ENCODE measurements at places on chromosomes 5 and 9.
A peak's percentile ranks its signal among the peaks of the same experiment; 100 is the strongest.

DNA sequence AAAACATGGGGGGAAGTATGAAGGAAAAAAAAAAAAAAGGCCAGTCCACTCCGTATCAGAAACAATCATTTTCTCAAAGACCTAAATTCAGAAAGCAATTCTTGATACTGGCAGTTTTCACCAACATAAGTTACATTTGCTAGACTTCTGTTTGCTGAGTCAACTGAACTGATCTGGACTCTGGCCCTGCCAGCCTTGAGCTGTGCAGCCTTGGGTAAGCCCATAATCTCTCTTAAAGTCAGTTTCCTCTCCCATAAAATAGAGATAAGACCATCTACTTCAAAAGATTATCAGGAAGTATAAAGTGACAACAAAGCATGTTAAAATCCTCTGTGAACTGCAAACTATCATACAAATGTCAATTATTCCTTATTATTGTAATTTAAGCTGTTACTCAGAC is 106.8 kb downstream of the MAPKAP1 start:
- DNase-seq: peak; percentile 35
- no peaks in the 10 kb centered on the region for H3K36me3 ChIP-seq
- H3K27me3 ChIP-seq: no peaks in the 10 kb centered on the region
- no peak overlapping the region for H3K27ac ChIP-seq
- no peak overlapping the region for H3K4me3 ChIP-seq
- peaks cover 4% of the 10 kb centered on the region for H3K4me1 ChIP-seq

- H3K27me3 ChIP-seq: no peaks in the 10 kb centered on the region
- H3K4me3 ChIP-seq: no peak overlapping the region
- no peak for DNase-seq
Observed at GRCh38 chr9:133677126-133678010, 41.2 kb downstream of the DBH start.

GRCh38 chr9:91517801-91518200 is 94.2 kb upstream of the NFIL3 start:
- DNase-seq: no peak
- no peaks in the 10 kb centered on the region for H3K36me3 ChIP-seq
- H3K27me3 ChIP-seq: no peaks in the 10 kb centered on the region
- no peak overlapping the region for H3K4me3 ChIP-seq
- H3K27ac ChIP-seq: no peak overlapping the region

DNA sequence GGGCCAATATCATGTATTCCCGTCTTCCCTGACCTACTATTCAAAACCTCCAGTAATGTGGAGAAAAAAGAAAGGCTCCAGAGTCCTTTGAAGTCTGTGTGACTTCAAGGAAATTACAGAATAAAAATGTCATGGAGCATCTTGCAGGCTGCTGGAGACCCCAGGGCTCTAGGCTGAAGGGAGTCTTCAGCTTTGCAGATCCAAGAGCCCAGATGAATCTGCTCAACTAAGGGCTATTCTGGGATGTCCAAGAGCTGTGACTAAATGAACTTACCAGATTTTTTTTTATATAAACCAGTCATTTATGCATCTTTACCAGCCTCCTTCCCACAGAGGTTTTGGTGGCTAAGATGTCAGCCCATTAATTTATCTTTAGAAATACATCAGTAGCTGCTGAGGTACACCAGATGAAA is 167.3 kb downstream of the MUSK start:
- no peak overlapping the region for H3K4me3 ChIP-seq
- H3K27ac ChIP-seq: no peak overlapping the region
- no peaks in the 10 kb centered on the region for H3K27me3 ChIP-seq

GRCh38 chr9:93963969-93964368 is 8.8 kb upstream of the BARX1 start:
- DNase-seq: no peak
- H3K27me3 ChIP-seq: peaks cover 4% of the 10 kb centered on the region
- H3K27ac ChIP-seq: no peak overlapping the region
- H3K36me3 ChIP-seq: no peaks in the 10 kb centered on the region
- H3K4me1 ChIP-seq: peaks cover 14% of the 10 kb centered on the region

DNA sequence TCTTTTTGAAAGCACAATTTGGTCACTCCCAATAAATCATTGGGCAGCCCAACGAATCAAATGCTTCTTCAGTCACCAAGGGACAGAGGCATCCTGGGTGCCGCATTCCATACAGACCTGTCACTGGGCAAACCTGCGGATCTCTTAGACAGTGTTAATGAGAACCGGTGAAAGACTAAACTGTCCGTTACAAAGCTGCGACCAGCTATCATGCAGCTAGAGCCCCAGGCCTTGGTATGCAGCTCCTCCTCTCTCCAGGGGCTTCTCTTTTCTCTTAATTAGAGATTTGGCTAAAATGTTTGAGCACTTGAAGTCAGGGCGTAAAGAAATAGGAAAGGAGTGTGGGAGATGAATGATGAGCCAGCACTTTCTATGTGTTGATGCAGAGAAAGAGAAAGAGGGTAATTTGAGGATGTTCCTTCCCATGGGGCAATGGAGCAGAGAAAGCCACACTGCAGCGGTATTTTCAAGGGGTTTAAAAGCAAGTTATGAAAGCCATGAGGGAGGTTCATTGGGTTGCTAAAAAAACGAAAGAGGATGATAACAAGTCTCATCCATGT is 175.3 kb downstream of the RFK start:
- no peak for DNase-seq
- no peaks in the 10 kb centered on the region for H3K27me3 ChIP-seq
- H3K4me1 ChIP-seq: peaks cover 8% of the 10 kb centered on the region
- H3K36me3 ChIP-seq: no peaks in the 10 kb centered on the region

GRCh38 chr9:114000063-114000454 is 78.0 kb downstream of the AMBP start:
- no peak overlapping the region for H3K27ac ChIP-seq
- no peaks in the 10 kb centered on the region for H3K36me3 ChIP-seq
- DNase-seq: peak; percentile 10
- no peaks in the 10 kb centered on the region for H3K27me3 ChIP-seq
- no peak overlapping the region for H3K4me3 ChIP-seq
- H3K4me1 ChIP-seq: no peaks in the 10 kb centered on the region

DNA sequence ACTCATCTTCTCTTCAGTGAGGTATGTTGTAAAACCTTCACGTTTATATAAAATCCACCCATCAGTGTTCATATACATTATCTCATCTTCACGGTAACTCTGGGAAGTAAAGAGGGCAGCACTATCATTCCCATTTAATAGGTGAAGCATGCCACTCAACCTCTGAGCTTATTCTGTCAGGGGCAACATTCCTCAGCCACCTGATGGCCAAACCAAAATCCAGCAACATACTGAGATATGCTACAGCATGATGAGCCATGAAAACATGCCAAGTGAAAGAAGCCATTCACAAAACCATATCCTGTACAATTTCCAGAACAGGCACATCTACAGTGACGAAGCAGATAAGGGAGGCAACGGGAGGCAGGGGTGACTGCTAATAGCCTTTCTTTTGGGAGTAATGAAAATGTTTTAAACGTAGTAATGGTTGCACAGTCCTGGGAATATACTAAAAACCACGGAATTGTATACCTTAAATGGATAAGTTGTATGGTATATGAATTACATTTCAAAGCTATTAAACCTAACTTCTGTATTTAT is 167.4 kb downstream of the TSSK1B start:
- H3K4me1 ChIP-seq: no peaks in the 10 kb centered on the region
- no peaks in the 10 kb centered on the region for H3K36me3 ChIP-seq
- no peak for DNase-seq
- H3K4me3 ChIP-seq: no peak overlapping the region
- H3K27me3 ChIP-seq: no peaks in the 10 kb centered on the region

- H3K36me3 ChIP-seq: no peaks in the 10 kb centered on the region
- no peak overlapping the region for H3K4me3 ChIP-seq
- H3K27me3 ChIP-seq: no peaks in the 10 kb centered on the region
- DNase-seq: no peak
- no peaks in the 10 kb centered on the region for H3K4me1 ChIP-seq
Observed at GRCh38 chr5:117473165-117473564, 898.5 kb upstream of the SEMA6A start.

- H3K4me3 ChIP-seq: no peak overlapping the region
- H3K27me3 ChIP-seq: no peaks in the 10 kb centered on the region
- no peak for DNase-seq
Observed at GRCh38 chr5:36178524-36178890, 26.6 kb downstream of the SKP2 start.

- peak within 1 kb of the TSS; percentile 71 for H3K4me3 ChIP-seq
- H3K27ac ChIP-seq: peak within 1 kb of the TSS; percentile 85
- peaks cover 55% of the 10 kb centered on the region for H3K4me1 ChIP-seq
- H3K36me3 ChIP-seq: no peaks in the 10 kb centered on the region
Observed at GRCh38 chr9:137459152-137459600, at the start of gene NSMF. NSMF (minus strand) TSS chr9:137459334; CDS start chr9:137459102, 232 bp downstream.

DNA sequence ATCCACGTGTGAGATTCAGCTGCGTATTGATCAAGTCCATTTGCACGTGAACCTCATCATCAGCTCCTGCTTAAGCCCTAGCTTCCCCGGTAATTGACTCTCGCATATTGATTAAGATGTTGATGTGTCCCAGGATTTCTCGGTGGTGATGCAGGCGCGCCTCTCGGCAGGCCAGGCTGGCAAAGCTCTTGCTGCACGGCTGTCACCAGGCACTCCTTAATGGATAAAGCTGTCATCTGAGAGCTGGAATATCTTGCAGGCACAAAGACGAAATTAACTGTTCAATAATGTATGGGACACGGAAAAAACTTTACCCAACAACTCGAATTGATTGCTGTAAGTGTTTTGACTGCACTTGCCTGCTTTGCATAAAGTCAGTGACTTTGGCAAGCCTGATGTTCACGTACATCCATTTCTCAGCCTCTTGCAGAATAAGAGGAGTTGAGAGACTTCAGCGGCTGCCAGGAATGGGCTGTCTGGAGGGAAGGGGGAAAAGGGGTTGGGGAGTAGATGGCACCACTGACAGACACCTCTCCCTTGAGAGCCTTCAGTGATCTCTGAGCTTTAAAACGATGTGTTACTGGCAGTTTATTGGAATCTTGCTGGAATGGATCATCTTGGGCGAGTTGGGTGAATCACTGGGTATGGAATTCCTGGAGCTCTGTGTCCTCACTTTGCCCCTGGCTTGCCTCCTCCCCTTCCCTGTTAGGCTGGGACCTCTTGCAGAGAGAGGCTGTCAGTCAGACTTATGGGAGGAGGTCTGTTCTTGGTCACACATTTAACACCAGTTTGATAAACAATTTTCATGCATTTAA is 650.3 kb downstream of the CCDC171 start:
- H3K4me1 ChIP-seq: no peaks in the 10 kb centered on the region
- no peaks in the 10 kb centered on the region for H3K36me3 ChIP-seq
- no peaks in the 10 kb centered on the region for H3K27me3 ChIP-seq
- no peak overlapping the region for H3K27ac ChIP-seq
- H3K4me3 ChIP-seq: no peak overlapping the region

- H3K36me3 ChIP-seq: no peaks in the 10 kb centered on the region
- H3K27ac ChIP-seq: no peak overlapping the region
- no peaks in the 10 kb centered on the region for H3K4me1 ChIP-seq
- no peaks in the 10 kb centered on the region for H3K27me3 ChIP-seq
- no peak for DNase-seq
- H3K4me3 ChIP-seq: no peak overlapping the region
Observed at GRCh38 chr5:50738864-50739263, 72.4 kb downstream of the PARP8 start.

DNA sequence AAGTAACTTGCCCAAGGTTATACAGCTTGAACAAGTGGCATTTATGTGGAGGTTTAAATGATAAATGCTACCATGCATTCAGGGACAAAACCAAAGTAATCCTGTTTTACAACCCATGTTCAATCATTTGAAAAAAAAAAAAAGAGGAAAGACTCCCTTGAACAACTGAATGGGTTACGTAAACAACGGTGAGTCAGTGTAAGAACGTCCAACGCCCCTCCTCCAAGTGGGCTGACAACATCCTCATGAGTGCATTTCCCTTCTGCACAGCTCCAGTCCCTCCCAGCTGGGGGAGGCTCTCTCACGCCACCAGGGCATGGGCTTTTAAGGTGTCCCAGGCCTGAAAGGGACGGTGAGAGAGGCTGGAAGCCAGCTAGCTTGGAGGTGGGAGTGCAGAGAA is 90.0 kb downstream of the PRRT1B start:
- peak; percentile 70 for DNase-seq
- H3K4me3 ChIP-seq: no peak overlapping the region
- H3K27me3 ChIP-seq: no peaks in the 10 kb centered on the region
- no peaks in the 10 kb centered on the region for H3K4me1 ChIP-seq

- H3K27ac ChIP-seq: no peak overlapping the region
- H3K4me3 ChIP-seq: no peak overlapping the region
- no peaks in the 10 kb centered on the region for H3K27me3 ChIP-seq
- DNase-seq: no peak
- no peaks in the 10 kb centered on the region for H3K36me3 ChIP-seq
- no peaks in the 10 kb centered on the region for H3K4me1 ChIP-seq
Observed at GRCh38 chr5:115941051-115941675, 21.1 kb upstream of the LVRN start.

DNA sequence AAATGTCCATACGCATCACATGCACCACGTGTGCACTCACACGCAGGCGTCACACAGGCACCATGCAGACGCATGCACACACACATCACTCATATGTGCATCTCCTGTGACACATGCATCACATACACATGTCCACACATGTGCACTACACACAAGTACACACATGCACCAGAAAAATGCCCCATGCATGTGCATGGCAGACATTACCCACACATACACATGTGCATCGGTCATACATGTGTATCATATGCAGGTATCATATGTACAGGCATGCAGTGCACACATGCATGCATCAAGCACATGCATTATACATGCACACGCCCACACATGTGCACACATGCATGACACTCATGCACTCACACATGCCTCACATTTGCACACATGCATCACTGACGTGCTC is 26.1 kb downstream of the ADAMTS2 start:
- H3K4me3 ChIP-seq: no peak overlapping the region
- H3K36me3 ChIP-seq: no peaks in the 10 kb centered on the region
- no peaks in the 10 kb centered on the region for H3K27me3 ChIP-seq
- no peak for DNase-seq
- no peak overlapping the region for H3K27ac ChIP-seq

- no peaks in the 10 kb centered on the region for H3K4me1 ChIP-seq
- H3K36me3 ChIP-seq: no peaks in the 10 kb centered on the region
- H3K4me3 ChIP-seq: peak overlapping the region; percentile 70
- H3K27me3 ChIP-seq: no peaks in the 10 kb centered on the region
Observed at GRCh38 chr9:100474082-100474923, 1.4 kb downstream of the TMEFF1 start.

DNA sequence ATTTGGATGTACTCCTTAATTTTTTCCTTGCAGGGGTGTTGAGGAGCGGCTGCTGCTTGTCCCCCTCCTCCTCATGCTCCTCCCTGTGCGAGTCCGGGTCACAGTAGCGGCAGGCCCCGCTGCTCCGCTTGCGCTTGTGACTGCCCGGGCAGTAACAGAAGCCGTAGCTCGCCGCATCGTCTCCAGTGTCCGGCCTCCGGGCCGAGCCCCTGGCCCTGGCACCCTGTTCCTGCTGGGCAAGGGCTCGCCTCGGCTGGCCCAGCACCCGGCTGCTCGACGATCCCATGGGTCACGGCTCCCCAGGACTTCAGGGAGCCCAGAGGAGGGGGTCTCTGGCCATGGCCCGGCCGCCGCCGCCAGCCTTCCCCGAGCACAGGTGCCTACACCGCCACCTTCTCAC is at the start of gene GMCL2:
Gene GMCL2, minus strand, starts transcription at position 358 of the 400 bp plus-strand sequence. Its CDS starts 72 bp downstream, at position 286.
- no peaks in the 10 kb centered on the region for H3K27me3 ChIP-seq
- H3K36me3 ChIP-seq: no peaks in the 10 kb centered on the region
- no peak within 1 kb of the TSS for H3K27ac ChIP-seq
